ENCODE measurements at places on chromosomes 3 and 15.
A peak's percentile ranks its signal among the peaks of the same experiment; 100 is the strongest.

GRCh38 chr15:67224889-67225288 is 29.6 kb downstream of the AAGAB start:
- no peak for DNase-seq

DNA sequence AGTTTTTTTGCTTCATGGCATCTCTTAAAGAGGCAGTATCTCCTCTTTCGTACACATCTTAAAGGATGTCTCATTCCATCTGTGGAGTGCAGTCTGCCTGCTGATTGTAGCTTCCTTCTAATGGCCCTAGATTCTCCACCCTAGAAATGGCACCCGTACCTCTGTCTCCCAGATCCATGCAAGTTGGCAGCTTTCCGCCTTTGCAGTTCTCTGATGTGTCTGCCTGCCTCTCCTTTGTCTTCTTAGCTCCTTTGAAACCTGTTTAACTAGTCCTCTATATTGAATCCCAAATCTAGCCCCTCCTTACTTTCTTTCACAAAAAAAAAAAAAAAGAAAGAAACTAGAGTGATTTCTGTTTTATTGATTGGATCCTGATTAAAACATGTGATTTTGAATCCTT is 1025.0 kb downstream of the ZPLD1 start:
- no peak for DNase-seq

GRCh38 chr3:57652203-57652602 is 40.7 kb downstream of the DENND6A start:
- no peak for DNase-seq

DNA sequence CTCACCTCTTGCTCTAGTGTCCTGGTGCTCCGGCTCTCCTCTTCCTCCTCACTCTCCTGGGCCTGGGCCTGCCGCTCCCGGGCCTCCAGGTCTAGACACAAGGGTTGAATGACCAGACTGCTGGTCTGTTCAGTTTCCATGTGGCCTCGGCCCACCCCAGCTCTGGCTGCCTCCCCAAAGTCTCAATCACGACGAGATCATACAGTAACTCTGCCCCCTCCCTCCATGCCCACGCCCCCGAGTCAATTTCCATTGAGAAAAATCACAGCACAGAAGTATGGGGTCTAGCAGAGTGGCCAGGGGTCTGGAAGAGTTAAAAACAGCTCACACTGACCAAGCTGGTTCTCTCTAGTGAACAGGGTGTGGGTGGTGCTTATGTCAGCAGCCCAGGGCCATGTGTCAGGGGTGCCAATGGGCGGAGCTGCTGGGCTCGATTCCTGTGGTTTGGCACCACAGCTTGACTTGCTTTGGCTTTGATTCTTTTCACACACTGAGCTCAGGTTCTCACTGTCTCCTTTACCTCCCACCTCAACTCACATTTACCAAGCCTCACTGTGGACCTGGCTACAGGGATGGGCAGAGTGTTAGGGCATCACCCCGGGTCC is 6.9 kb downstream of the C15orf62 start:
- no peak for DNase-seq

- DNase-seq, result peak; percentile 90
Observed at GRCh38 chr3:50345586-50346234, at the start of gene ZMYND10. Gene ZMYND10, minus strand, starts transcription at chr3:50345732. Its CDS starts 153 bp downstream, at chr3:50345579.

GRCh38 chr3:142993958-142994442 is 7.4 kb upstream of the U2SURP start:
- peak; percentile 74 for DNase-seq

- DNase-seq, result peak; percentile 91
Observed at GRCh38 chr3:52253314-52254304, 8.1 kb downstream of the PPM1M start.

DNA sequence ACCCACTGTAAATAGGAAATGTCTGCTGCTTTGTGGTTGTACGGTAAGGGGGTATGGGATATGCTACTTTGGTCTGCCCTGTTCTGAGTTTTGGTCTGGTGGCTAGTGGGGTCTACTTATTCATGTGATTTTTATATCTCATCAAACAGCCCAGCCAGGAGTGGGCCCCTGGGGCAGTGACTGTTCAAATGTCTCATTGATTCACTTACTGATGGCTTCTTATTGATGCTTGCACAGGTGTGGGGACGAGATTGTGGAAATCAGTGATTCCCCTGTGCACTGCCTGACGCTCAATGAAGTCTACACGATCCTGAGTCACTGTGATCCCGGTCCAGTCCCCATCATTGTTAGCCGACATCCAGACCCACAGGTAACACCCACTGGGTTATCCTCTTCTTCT is 38.5 kb downstream of the STARD5 start:
- no peak for DNase-seq

DNA sequence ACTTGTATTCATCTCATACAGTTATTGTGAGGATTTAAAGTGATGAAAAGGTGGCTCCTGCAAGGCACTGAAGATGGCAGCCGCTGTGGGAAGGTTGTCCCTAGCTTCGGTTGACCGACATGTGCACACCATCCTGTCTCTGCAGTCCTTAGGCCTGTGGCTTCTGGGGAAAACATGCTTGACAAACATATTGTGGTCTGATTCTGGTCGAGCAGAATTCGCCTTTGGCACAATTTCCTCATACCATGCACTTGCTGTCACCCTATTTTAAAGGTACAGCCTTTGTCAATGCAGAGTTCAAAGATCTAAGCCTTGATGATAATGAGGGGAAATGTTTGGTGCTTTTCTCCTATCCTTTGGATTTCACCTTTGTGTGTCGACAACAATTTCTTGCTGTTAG is 50.9 kb downstream of the PRICKLE2 start:
- DNase-seq, result no peak

DNA sequence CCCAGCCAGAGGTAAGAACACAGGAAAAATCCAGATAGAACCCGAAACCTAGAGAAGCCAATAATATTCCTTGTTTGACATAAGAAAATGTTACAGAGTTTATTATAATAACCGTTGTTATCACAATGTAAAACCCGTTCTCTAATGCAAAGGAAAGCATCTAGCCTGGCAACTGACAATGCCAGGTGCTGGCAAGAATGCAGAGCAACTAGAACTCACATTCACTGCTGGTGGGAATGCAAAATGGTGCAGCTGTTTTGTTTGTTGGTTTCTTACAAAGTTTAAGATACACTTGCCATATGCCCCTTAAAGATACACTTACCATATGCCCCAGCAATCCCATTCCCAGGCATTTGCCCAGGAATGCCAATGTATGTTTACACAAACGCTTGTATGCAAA is 23.4 kb downstream of the VPS39 start:
- DNase-seq, result no peak

DNA sequence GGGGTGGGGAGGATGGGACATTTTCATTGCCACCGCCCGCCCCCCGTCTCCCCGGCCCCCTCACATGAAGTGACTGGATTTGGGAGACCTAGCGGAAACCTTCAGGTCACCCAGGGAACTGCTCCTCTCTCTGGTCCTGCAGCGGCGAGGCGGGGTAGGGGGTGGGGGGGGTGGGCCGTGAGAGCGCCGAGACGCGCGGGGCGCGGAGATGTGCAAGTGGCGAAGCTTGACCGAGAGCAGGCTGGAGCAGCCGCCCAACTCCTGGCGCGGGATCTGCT is 712 bp upstream of the MME start:
- peak; percentile 78 for DNase-seq

- no peak for DNase-seq
Observed at GRCh38 chr15:45849136-45849535, 214.3 kb downstream of the SQOR start.

- no peak for DNase-seq
Observed at GRCh38 chr3:151319628-151320027, 3.0 kb upstream of the GPR87 start.

GRCh38 chr3:52061121-52061910 is 4.9 kb upstream of the DUSP7 start:
- no peak for DNase-seq

DNA sequence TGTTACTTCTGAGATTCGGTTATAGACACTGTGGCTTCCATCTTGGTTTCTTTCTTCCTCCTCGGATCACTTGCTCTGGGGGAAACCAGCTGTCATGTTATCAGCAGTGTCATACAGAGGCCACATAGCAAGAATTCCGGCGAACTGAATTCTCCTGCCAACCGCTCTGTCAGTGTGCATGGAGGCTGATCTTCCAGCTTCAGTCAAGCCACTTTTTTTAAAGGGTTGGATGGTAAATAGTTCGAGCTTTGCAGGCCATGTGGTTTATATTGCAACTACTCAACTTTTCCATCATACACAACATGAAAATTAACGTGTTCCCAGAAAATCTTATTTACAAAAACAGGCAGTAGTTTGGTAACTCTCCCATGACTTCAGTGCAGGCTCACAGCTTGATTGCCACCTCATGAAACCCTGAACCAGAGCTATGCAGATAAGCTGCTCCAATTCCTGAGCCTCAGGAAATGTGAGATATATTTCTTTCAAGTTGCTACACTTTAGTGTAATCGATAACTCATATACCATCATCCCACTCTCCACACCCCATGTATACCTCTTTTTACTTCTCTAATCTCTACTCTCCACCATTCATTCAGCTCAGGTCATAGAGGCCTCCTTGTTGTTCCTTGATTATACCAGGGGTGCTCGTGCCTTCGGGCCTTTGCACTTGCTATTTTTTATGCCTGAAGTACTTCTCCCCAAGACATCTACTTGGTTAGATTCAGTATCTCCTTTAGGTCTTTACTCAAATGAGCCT is 7.2 kb downstream of the RPL22L1 start:
- no peak for DNase-seq

DNA sequence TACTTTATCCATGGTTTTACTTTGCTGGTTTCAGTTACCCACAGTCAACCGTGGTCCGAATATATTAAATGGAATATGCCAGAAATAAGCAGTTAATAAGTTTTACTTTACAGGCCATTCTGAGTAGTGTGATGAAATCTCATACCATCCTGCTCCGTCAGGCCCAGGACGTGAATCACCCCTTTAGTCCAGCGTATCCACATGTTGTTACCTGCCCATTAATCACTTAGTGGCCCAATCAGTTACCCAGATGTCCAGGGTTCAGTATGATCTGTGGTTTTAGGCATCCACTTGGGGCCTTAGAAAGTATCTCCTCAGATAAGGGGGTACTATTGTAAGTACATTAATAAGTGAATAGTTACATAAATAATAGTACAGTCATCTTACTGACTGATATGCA is 88.0 kb downstream of the TTBK2 start:
- no peak for DNase-seq

- no peak for DNase-seq
Observed at GRCh38 chr15:99141943-99142342, 37.1 kb downstream of the SYNM start.

DNA sequence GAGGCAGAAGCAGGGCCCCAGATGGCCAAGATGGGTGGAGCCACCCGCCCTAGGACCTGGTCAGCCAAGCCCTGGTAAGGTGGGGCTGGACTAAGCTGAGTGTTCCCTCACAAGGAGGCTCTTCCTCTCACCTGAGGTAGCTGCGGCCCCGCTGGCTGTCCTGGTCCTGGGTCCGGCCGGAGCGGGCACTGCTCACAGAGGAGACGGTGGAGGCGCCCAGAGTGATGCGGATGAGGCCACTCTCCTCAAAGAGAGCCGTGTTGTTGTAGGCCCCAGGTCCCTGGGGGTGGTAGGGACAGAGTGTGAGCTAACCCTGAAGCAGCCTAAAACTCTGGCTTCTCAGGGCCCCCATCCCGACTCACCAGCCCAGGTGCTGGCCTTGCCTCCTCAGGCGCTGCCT is 7.3 kb upstream of the SLC26A6 start:
- DNase-seq, result no peak

DNA sequence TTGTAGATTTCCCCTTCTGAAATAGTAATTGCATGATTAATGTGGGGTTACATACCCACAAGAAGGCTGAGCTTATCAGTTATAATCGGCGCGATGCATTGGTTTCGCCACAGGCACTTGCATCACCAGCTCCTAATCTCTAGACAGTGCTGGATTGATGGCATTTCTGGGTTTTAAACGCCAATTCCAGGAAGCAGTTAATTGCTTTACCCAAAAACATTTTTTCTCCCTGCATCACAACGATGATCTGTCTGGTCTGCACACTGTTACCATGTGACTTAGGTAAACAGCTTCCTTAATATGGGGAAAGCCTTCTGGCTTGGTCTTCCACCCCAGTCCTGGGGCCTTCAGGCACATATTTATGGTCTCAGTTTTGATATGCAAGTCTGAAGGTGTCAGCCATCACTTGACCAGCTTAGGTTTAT is 70.0 kb upstream of the HEG1 start:
- no peak for DNase-seq

DNA sequence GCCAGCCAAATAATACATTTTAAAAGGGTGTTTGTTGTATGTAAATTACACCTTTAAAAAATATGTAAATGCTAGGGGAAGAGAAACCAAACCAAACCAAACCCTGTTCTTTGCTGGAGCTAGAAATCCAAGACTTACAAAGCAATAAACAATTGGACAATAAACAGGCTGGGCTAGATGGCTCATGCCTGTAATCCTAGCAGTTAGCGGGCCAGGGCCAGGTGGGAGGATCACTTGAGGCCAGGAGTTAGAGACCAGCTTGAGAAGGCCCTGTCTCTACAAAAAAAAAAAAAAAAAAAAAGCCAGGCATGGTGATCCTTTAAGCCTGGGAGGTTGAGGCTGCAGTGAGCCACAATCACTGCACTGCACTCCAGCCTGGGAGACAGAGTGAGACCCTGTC is 12.5 kb downstream of the STOML1 start:
- no peak for DNase-seq

Data from germinal center (tissue), 1 donor.